Left kidney (tissue), 8 donors: ENCODE measurements at places on chromosomes 7 and 10.

- DNase-seq = no peak
Measured at GRCh38 chr10:118832241-118832651, 77.5 kb upstream of the CACUL1 start.

GRCh38 chr7:94481279-94481678, 28.3 kb upstream of the CASD1 start:
- no peak for DNase-seq

GRCh38 chr7:29139796-29140195, 6.5 kb downstream of the CPVL start:
- no peak for DNase-seq

GRCh38 chr7:133562621-133563020, 309.7 kb downstream of the EXOC4 start:
- no peak for DNase-seq
